ENCODE measurements at places on chromosomes 6 and 20.

DNA sequence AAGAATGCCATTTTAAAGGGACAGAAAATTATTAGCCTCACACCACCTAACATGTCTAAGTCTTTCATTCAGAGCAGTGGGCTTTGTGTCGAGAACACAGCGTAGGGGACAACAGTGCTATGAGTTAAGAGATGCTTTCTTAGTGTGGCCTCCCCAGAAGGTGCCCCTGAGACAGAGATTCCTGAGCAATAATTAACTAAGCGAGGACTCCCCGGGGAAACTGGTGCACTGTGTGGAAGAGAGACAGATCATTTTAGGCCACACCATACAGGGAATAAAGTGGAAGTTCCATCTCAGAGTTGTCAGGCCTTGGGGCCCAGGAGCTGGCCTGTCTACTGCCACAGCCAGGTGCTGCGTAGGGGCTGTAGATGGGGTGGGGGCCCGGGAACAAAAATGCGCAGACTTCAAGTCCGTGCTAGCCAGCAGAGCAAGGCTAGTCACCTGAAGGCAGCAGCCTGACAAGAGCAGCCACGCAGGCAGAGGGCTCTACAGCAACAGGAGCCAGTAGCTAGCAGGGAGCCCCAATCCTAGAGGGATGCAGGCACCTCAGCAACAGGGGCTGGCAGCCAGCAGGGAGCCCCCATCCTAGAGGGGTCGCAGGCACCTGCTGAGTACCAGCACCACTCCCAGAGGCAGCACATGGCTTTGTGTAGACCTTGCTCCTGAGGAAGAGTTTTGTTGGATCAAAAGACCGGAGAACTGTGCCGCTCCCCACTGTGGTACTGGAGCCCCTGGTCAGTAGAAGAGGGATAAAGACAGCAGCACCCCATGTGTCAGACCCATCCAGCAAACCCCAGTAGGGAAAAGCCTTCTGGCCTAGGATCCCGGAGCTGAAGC is 63.0 kb upstream of the NXT1 start:
- no peak for DNase-seq

- DNase-seq = no peak
Measured at GRCh38 chr20:43776691-43777090, 49.9 kb upstream of the GTSF1L start.

DNA sequence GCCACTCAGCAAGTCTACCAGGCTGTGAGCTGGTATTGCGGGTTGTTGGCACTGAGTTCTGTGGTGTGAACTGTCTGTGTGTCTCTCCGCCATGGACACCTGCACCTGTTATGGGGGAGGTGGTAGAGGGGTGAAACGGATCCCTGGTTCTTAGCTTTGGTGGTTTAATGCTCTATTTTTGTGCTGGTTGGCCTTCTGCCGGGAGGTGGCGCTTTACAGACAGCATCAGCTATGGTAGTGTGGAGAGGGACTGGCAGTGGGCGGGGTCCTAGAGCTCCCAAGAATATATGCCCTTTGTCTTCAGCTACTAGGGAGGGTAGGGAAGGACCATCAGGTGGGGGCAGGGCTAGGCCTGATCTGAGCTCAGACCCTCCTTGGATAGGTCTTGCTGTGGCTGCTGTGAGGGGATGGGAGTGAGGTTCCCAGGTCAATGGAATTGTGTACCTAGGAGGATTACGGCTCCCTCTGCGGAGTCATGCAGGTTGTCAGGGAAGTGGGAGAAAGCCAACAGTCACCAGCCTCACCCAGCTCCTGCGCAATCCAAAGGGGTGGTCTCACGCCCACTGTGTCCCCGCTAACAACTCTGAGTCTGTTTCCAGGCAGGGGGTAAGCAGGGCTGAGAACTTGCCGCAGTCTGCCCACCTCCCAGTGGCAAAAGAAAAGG is 154.3 kb downstream of the CCDC170 start:
- peak; percentile 22 for DNase-seq

DNA sequence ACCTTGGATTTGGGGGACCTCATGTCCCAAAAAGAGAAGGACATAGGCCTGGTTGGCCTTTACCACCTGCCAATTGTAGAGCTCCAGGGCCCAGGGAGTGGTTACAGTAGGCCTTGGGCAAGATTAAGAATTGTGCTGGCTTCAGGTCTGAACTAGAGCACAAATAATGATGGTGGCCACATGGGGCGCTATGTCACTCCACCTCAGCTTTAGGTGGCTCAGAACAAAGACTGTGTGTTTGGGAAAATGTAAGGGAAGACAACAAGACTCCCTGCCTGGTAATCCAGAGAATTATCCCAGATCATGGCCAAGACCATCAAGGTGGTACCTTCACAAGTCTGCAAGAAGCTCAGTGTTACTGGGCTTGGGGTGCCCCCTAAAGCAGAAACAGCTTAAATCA is 224.9 kb upstream of the OPRM1 start:
- DNase-seq = no peak

DNA sequence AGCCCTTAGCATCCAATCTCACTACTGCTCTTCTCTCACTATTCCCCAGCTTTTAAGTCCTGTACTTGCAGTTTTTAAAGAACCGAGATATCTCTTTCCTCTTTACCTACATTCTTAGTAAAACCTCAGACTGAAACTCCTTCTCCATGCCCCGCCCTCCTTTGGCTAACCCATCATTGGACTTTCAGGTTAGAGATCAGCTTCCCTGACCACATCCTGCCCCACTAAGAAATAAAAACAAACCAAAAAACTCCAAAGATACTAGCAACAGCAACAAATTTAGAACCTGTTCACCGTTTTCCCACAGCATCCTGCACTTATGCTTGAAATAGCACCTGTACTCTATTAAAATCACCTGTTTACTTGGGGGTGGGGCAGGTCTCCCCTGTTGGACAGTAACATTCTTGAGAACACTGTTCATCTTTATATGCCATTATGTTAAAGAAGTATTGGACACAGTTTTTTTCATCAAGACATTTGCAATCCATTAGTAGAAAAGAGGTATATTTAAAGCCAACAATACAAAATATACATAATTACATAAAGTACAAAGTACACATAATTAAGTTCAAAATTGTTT is 16.3 kb upstream of the SMAP1 start:
- DNase-seq = no peak

- DNase-seq = no peak
Measured at GRCh38 chr6:77425216-77425615, 38.1 kb downstream of the HTR1B start.

- no peak for DNase-seq
Measured at GRCh38 chr6:118812970-118813369, 81.0 kb upstream of the ASF1A start.

DNA sequence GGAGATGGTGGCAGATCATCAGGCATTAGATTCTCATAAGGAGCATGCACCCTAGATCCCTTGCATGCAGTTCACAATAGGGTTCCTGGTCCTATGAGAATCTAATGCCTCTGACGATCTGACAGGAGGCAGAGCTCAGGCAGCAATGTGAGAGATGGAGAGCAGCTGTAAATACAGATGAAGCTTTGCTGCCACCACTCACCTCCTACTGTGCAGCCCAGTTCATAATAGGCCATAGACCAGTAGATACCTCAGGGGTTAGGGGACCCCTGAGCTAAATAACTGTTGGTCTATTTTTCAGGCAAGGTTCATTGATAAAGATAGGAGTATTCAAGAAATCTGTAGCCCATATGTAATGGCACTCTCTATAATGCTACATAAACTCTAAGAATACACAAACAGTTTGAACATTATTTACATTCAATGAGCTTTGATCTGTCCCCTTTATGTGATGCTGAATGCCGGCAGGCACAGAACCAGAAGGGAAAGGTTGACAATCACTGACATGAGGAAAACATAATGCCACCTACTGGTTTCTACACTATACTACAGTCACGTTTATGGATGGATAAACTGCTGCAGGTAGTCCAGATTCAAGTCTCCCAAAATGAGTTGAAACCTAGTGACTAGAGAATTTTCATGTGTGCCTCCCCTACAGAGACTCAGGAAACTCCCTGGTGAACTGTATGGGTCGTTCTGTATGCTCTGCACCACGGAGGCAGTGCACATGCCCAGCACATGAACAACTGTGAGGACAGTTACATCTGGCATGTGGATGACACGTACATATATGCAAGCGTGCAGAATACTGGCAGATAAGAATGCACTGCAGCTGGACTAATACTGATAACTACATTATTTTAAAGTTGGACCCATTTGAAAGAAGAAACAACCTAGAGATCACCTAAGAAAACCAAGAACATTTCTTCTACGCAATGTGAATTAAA is 72.0 kb downstream of the DST start:
- DNase-seq = peak; percentile 69

GRCh38 chr6:40719671-40720374 is 132.7 kb upstream of the LRFN2 start:
- DNase-seq = peak; percentile 27

DNA sequence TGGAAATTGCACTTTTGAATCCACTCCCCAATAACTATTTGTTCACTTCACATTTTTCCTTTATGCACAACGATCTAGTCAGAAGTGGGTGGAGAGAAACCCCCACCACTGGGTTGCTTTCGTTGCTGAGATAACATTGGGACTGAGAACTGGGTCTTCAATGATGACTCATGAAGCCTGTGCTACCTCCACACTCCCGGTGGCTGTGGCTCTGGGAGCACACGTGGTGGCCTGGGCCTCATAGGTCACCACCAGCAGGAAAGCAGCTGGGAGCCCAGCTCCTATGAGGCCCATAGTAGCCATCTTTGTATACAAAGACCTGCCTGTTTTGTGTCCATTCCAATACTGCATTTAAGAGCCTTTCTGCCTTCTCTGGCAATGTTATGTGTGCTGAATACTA is 178.0 kb upstream of the SASH1 start:
- DNase-seq = no peak

GRCh38 chr6:52942221-52942620 is 32.7 kb upstream of the GSTA3 start:
- no peak for DNase-seq

- DNase-seq = no peak
Measured at GRCh38 chr6:39669207-39669972, 55.8 kb downstream of the KIF6 start.

- no peak for DNase-seq
Measured at GRCh38 chr20:1949347-1950100, 44.3 kb downstream of the PDYN start.

- DNase-seq = no peak
Measured at GRCh38 chr6:41498968-41499599, 47.1 kb upstream of the FOXP4 start.

DNA sequence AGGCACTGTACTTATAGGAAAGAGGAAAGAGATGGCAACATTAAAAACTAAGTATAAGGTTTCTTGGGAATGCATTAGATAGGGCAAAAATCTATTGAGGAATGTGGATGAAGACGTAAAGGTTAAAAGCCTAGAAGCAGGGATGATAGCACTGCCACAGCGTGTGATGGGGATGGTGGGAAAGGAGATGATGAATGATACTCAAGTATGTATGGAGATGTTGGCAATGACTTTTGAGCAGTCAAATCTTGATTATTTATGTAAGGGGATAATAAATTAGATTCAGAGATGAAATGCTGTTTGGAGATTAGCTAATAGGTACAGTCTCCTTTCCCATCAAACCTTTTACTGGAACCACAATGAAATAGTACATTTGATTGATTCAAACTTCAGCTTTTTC is 432.8 kb downstream of the GRIK2 start:
- no peak for DNase-seq

GRCh38 chr6:63899550-63899949 is 263.9 kb downstream of the PHF3 start:
- DNase-seq = no peak

DNA sequence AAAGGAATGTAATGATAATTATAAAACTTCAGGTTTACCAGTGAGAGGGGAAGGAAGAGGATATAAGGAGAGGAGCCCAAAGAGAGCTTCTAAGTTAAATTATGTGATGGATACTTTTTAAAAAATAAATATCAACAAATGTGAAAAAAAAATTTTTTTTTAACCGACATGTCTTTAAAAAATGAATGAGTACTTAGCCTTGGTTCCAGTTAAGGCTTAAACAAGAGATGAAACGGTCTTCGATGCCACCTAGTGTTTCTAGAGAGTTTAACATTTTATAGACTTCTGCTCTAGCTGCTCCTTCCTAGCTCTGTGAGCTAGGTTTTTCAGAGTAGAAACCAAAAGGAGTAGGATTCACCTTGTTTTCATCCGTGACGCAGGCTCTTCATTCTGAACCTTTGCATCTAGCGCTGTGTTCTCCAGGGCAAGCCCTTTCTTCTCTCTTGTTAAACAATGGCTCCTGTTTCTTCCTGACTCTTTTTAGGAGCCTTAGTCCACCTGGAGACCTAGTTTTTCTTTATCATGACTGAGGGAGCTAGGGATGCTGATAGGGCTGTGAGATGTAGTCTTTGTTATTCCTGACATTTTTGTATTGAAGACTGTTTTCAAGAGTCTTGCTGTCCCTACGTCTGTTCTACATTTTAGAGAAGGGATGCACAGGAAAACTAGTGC is 42.4 kb upstream of the GNRH2 start:
- DNase-seq = peak; percentile 86

DNA sequence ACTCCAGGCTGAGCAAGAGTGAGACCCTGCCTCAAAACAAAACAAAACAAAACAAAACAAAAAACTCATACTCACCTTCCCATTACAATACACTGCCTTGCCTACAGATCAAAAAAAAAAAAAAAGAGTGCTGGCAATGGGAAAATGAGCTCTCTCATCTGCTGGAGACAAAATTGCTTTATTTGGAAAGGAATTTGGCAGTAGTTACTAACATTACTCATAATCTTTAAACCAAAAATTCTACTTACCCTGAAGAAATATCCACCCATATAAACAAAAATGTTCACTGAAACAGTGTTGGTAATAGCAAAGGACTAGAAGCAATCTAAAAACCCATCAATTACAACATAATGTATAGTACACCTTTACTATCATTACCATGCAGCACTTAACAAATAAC is 120.4 kb downstream of the RNGTT start:
- no peak for DNase-seq

GRCh38 chr6:28922821-28923317 is 916 bp downstream of the TRIM27 start:
- peak; percentile 75 for DNase-seq

DNA sequence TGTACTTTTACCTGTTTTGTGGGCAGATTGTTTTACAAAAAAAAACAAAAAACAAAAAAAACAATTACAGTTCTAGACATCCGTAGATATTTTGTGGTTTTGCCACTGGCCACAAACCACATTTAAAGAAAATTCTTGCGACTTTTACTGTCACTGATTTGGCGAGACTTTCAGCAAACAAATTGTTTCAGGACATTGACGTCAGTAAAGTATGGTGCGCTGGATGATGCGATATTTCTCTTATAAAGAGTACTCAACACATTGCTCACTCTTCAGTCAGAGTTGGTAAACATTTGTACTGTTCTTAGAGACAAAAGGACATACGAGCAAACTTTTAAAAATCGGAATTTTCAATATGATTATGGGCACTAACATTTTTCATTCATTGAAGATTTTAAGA is 229.8 kb downstream of the HAO1 start:
- no peak for DNase-seq

GRCh38 chr6:55636406-55637102 is 57.6 kb upstream of the HMGCLL1 start:
- DNase-seq = no peak

GRCh38 chr6:112485827-112486212 is 138.7 kb downstream of the RFPL4B start:
- DNase-seq = peak; percentile 50

GRCh38 chr20:62824476-62825332 is 7.9 kb downstream of the COL9A3 start:
- peak; percentile 34 for DNase-seq

GRCh38 chr6:70706491-70707123 is 38.9 kb downstream of the SMAP1 start:
- DNase-seq = peak; percentile 74

GRCh38 chr6:170347091-170347490 is 40.5 kb downstream of the FAM120B start:
- DNase-seq = peak; percentile 59

GRCh38 chr6:4776131-4776492 is at the start of gene CDYL:
CDYL (plus strand) TSS chr6:4776404; CDS start chr6:4776784, 380 bp downstream.
- DNase-seq = peak; percentile 93

All from dermis blood vessel endothelial cell (primary cell).